ENCODE measurements at places on chromosomes 3 and 15.

DNA sequence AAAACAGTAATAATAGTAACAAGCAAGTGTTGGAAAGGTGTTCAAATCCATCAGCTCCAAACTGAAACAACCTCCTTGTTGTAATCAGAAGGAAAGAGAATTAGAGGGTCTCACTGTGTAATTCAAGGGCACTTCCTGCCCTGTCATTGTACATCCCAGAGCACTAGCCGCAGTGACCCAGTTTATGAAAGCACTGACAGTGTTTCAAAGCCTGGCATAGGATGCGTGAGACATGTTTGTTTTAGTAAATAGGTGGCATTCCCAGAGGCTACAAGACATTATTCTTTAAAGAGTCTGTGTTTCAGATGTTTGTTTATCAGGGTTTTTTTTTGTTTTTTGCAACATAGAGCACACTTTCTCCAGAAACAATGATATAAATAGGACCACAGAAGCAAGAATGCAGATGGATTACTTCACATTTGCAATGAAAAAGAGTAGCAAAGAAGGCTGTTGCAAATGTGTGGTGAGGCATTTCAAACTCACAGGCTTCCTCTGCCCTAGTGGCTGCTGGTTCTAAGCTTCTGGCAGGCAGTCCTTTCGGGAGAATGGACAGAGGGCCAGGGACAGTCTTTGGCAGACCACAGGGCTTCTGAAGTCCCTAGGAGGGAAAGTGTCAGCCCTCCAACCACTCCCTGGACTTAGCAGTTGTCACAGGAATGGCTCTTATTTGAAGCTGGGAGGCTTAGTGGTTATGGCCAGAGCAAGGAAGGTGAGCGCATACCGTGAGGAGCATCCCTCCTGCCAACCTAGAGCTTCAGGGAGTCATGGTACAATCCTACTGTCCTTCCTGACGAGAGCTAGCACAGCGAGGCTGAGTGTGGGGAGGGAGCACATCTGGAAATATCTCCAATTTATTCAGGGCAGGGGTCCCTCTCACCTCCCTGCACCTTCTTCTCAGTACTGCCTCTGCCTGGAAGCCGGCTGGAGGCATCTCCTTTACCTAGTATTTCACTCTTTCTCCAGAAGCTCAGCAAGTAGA lies 31.4 kb upstream of the TIPARP start:
- no peak for DNase-seq

GRCh38 chr3:119559441-119559963 lies at the start of gene CD80:
Gene CD80 (minus strand): TSS chr3:119559614. CDS start chr3:119557728, 1,886 bp downstream.
- peak; percentile 49 for DNase-seq

GRCh38 chr3:167032267-167032876 lies 347.7 kb downstream of the ZBBX start:
- peak; percentile 72 for DNase-seq

GRCh38 chr3:76044601-76045600 lies 259.6 kb upstream of the ZNF717 start:
- DNase-seq, result peak; percentile 43

DNA sequence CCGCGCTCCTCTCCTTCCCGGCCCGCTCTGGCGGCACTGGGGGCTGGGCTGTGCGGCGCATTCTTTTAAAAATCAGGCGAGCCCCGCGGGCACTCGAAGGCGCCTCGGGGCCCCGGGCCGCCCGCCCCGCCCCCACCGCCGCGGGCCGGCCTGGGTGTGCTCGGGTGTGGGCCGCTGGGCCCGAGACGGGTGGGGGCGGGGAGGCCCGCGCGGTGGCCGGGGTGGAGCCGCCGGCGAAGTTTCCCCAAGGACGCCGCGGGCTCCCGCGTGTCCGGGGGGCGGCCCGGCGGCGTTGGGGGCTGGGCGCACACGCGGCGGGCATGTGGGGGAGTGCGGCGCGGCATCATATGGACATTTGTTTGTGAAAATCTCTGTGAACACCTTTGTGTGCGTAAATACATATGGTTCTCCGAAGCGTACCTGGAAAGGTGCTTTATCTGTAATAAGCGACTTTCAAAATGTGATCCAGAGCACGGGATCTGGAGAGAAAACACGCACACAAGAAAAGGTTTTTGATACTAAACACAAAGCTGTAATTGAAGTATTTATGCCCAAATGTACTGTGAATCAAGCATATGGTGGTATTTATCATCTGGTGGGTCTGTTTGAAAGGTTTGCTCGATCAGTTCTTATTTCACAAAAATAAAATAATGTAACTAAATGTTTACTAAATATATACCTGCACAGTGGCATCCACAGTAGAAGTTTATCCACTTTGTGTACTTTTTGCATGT lies 612 bp upstream of the TBL1XR1 start:
- DNase-seq, result no peak

GRCh38 chr3:36648241-36649034 lies 115.9 kb downstream of the DCLK3 start:
- peak; percentile 88 for DNase-seq

GRCh38 chr3:134066651-134067530 lies 37.2 kb upstream of the SLCO2A1 start:
- DNase-seq, result no peak

DNA sequence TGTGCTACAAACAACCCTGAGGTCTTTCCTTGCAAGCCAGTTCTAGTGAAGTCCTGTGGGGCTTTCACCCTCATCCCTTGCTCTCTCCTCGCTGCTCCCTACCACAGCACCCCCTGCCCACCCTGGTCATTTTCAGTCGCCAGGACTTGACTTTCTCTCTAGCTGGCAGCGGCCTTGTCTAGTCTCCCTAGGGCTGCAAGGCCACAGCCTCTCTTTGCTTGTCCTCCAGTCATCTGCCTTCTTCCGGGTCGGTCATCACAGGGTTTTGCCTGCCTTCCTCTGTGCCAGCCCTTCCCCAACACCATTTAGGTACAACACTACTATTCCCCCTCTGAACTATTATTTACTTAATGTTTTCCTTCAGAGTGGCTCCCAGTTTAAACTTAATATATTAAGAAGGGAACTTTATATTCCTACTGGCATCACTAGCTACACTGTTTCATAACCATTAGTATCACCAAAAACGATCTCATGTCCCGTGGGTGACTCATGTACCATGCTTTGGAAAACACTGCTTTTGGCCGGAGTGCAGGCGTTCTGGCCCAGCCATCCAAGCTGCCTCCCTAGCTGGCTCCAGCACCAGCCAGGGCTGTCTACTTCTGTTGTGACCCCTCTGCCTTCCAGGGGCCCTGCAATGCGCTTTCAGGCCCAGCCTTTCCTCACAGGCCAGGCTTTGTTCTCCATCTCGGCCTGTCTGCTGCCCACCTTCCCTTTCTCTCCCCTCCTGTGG lies 21.4 kb downstream of the FAH start:
- no peak for DNase-seq

- DNase-seq, result no peak
Observed at GRCh38 chr3:17151598-17152373, 267.0 kb downstream of the PLCL2 start.

DNA sequence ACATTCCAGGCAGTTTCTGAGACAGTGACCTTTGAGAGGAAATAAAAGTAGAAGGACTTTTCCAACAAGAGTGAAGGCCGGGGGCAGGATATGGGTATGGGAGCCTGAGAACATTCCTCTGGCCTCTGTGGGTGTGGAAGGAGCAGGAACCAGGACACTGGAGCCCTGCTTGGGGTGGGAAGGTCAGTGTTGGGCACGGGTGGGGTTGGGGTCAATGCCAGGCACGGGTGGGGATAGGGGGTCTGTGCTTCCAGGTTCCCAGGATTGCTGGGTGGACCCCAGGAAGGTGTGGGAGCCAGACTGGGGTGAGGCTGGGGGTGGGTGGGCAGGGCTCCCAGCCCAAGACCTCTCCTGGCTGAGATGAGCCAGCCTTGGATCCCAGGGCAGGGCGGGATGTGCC lies 163.5 kb downstream of the NSMCE3 start:
- no peak for DNase-seq

DNA sequence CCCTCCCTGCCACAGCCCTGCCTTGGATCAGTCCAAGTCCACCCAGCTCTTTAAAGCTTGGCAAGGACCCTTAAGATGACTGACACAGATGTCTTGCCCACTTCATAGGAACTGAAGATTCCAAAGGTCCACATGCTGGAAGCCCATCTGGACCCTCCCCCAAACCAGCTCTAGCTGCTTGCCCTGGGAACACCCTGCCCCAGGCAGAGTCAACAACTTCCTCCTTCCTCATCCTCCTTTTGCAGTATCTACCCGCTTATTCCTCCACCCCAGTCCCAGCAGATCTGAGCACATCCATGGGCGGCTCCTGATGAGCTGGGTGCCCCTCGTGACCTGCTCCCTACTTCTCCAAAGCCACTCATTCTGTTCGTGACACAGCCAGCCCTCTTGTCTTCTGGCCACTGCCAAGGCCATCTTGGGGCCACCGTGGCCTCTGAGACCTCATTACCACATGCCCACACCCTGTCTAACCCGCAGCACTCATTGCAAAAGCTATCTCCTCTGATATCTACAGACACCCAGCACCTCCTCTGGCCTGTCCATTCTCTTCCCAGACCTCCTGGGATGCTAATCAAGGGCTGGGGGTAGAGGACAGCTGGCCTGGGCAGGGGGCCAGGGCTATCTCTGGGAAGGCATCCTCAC lies 2.0 kb upstream of the PFKFB4 start:
- no peak for DNase-seq

- DNase-seq, result no peak
Observed at GRCh38 chr3:177946048-177946447, 590.2 kb upstream of the KCNMB2 start.

GRCh38 chr15:50904211-50904610 lies 4.3 kb upstream of the AP4E1 start:
- DNase-seq, result no peak

GRCh38 chr15:29405564-29405963 lies 135.9 kb upstream of the NSMCE3 start:
- DNase-seq, result no peak

DNA sequence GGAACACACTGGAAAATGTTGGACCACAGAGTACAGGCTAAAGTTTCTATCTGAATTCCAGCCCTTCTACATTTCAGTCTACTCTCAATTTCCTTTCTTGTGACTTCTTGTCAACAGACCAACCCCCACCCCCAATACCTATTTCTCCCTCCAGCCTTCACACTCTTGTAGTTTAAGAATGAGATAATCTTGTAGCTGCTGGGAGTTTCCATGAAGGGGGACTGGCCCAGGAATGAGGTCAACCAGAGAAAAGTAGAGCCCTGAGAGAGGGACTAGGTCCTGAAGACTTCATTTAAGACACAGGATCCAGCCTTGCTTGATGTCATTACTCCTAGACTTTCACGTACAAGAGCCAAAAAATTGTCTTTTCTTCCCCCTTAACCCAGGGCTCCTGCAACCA lies 29.5 kb upstream of the FAM107A start:
- no peak for DNase-seq

- DNase-seq, result no peak
Observed at GRCh38 chr3:44021651-44022594, 219.8 kb upstream of the TOPAZ1 start.

DNA sequence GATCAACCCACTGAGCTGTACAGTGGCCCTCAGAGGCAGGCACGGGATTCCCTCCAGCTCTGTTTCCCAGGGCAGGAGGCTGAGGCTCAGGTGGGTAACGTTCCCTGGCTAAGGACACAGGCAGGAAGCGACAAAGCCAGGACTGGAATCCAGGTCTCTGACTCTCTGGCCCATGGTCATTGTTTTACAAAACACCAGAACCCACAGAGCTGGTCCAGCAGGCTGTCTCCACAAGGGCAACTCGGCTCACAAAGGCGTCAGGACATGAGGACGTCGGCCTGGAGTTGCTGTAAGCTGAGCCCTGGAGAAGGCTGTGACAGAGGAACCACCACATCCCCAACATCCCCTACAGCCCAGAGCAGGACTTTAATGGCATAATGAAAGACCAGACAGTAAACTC lies 30.7 kb downstream of the NUP210 start:
- no peak for DNase-seq

DNA sequence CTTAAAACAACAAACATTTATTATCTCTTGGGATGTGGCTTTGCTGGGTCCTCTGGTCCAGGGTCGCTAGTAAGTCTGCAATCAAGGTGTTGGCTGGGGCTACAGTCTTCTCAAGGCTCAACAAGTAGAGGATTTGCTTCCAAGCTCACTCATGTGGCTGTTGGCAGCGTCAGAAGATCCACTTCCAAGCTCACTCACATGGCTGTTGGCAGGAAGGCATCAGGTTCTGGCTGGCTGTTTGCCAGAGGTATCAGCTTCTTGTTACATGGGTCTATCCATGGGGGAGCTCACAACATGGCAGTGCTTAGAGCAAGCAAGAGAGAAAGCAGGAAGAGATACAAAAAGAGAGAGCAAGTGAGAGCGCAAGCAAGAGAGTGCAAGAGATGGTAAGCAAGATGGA lies 15.0 kb upstream of the BNC1 start:
- no peak for DNase-seq
